GM10248 (cell line): ENCODE measurements at places on chromosomes 1 and 21.
A peak's percentile ranks its signal among the peaks of the same experiment; 100 is the strongest.

DNA sequence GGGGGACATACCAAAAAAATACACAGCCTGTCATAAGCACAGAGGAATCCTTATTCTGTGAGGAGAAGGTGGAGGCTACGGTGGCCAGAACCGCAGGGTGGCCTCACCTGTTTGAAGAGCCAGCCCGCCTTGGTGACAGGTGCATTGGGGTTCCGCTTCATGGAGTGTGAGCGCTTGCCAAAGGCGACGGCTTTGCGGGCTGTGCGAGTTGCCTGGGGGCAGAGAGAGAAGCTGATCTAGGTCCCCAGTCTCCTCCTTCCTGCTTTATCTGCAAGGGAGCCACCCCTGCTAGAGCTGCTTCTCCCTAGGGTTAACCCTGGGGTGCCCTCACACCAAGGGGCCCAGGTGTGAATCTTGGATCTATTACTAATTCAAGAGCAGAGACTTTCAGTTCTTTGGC, 54.3 kb upstream of the GOLT1A start:
- no peak for DNase-seq

DNA sequence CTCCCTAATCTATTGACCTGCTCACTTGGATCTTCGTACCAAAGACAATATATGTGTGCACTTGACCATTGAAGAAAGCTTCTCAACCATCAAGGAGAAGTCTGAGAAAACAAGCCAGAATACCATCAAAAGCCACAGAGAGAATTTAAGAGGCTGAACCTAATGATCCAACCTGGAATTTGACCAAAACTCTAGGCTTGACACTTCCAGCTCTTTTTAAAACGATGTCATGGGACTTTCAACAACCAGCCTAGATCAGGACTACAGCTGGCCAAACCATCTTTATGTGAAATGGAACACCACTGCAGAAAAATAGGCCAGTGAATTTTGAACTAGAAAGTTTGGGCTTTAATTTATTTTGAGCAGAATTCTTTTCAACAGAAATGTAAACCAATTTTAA, 444.4 kb downstream of the LTN1 start:
- no peak for DNase-seq

DNA sequence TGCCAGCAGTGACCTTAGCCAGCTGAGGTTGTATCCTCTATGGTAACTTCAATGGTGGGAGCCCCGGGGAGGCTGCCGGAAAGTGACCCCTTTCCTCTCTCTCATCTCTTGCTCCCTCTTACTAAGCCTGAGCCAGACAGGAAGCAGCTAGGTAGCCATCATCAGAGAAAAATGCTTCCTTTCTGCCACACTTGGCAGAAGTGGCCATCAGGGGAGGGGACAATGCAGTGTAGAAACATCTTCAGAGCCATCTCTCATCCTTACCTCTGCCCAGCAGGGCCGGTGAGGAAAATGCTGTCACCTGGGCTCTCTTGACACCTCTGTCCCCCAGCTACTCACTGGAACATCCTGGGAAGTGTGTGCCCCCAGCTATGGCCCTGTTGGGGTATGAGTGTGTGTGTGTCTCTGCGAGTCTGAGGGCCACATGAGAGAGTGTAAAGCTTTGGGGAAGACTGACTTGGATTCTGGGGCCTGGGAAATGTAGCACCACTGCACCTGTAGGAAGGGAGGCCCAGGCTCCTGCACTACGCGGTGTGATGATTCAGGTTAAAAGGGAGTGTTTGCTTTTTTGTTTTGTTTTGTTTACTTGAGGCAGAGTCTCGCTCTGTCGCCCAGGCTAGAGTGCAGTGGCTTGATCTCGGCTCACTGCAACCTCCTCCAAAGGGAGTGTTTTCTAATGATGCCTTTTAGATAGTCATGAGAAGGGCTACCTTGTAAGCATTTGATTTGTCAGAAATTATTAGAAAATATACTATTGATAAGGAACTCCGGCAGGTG, 48.7 kb upstream of the CNTN2 start:
- no peak for DNase-seq

- peak; percentile 7 for DNase-seq
Observed at GRCh38 chr1:153122831-153123421, 9.6 kb upstream of the SPRR2F start.

DNA sequence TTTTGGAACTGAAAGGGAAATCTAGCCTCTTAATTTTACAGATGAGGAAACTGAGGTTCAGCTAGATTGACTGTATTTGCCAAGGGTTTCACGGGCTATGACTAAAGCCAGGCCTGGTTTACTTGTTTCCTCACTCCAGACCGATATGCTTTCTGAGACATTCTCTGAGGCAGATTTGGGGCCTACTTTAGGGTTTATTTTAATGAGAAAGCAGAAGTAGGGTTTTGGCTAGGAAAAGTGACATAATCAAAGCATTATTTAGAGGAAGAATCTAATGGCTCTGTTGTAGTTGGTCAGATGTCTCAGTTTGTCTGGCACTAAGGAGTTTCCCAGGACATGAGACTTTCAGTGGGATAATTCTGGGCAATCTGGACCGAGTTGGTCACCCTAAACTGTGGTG, 1.5 kb upstream of the RPTN start:
- DNase-seq, result no peak

GRCh38 chr1:194103516-194104246, 917.3 kb upstream of the B3GALT2 start:
- no peak for DNase-seq

GRCh38 chr1:115524236-115524635, 117.5 kb upstream of the VANGL1 start:
- DNase-seq, result no peak
